ENCODE measurements at places on chromosomes 2 and 18. TPM values are rescaled to one million over a fixed set of nuclear protein-coding genes. Genes with fewer than 3 reads are reported as not detected.

DNA sequence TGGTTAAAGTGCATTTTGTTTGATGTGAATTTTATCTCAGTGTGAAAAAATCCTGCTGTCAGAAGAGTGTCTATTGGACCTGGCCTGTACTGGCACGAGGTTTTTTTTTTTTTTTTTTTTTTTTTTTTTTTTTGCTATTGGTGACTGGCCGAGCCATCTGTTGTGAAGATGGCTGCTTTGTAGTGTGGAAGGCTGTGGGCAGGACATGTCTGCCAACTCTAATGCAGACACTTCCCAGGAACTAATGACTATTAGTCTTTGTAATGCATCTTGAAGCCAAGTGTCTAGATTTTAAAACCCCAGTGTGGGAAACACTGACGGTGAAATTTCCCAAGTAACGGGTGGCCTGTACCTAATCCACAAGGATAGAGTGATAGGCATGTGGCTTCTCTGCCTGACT, 34.3 kb downstream of the ZAP70 start:
- H3K27me3 ChIP-seq, result no peaks in the 10 kb centered on the region
- no peak for DNase-seq
- no peaks in the 10 kb centered on the region for H3K36me3 ChIP-seq
- peaks cover 7% of the 10 kb centered on the region for H3K4me1 ChIP-seq
- no peak overlapping the region for H3K27ac ChIP-seq

GRCh38 chr2:111940333-111941196, 42.2 kb downstream of the MERTK start:
- no peaks in the 10 kb centered on the region for H3K27me3 ChIP-seq
- DNase-seq, result no peak
- H3K27ac ChIP-seq, result no peak overlapping the region
- H3K36me3 ChIP-seq, result no peaks in the 10 kb centered on the region
- H3K4me1 ChIP-seq, result peaks cover 10% of the 10 kb centered on the region

DNA sequence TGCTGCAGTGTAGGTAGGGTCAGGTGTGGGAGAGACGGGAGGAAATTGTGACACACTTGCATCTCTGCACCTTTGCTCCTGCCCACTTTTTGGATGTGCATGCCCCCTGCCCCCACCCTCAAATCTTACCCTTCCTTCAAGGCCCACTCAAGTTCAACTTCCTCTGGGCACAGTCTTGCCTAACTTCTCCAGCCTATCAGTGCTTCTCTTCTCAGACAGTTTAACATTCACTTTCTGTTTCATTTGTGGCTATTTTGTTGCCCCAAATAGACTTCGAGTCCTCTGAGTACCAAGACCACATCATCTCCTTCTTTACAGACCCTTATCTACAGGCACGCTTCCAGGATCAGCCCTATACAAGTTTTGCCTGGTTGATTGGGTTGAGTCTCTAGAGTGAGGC, 2.7 kb downstream of the ST8SIA5 start:
- H3K27me3 ChIP-seq, result no peaks in the 10 kb centered on the region
- no peak for DNase-seq
- H3K27ac ChIP-seq, result no peak overlapping the region
- no peak overlapping the region for H3K4me3 ChIP-seq
- no peaks in the 10 kb centered on the region for H3K36me3 ChIP-seq
- peaks cover 23% of the 10 kb centered on the region for H3K4me1 ChIP-seq

DNA sequence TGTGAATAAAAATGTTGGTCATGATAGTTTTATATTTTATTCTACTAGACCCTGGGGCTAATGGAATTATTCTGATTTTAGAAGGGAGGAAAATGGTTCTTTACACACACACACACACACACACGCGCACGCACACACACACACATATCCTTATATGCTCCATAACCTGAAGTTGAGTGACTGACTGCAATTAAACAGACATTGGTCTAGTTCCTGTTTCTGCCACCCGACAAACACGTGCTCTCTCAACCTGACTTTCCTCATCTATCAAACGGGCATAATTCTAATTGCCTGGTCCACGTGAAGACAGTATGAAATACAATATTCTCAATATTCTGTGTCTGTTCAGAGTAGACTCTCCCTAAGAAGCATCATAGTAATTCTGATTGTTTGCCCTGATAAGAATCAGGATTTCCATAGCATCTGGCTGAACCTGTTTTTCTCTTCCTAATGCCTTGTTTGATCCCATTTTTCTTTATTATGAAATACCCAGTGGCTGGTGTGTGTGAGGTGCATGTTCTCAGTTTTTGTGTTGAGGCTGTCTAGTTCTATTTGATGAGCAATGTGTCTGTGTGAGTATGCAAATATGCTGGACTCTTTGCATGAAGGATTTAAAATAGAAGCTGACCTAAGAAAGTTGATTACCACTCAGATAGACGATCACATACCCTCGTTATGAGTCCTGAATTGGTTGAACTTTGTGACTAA, 51.0 kb downstream of the SETBP1 start:
- H3K4me3 ChIP-seq, result no peak overlapping the region
- no peaks in the 10 kb centered on the region for H3K27me3 ChIP-seq
- DNase-seq, result no peak
- H3K27ac ChIP-seq, result no peak overlapping the region
- H3K4me1 ChIP-seq, result peaks cover 24% of the 10 kb centered on the region

GRCh38 chr18:75502286-75502685, 74.8 kb upstream of the SMIM21 start:
- H3K27me3 ChIP-seq, result no peaks in the 10 kb centered on the region
- no peak overlapping the region for H3K27ac ChIP-seq

- no peaks in the 10 kb centered on the region for H3K4me1 ChIP-seq
- no peak overlapping the region for H3K4me3 ChIP-seq
- DNase-seq, result no peak
- no peaks in the 10 kb centered on the region for H3K36me3 ChIP-seq
Observed at GRCh38 chr2:88866756-88867155, 175.3 kb downstream of the RPIA start.

DNA sequence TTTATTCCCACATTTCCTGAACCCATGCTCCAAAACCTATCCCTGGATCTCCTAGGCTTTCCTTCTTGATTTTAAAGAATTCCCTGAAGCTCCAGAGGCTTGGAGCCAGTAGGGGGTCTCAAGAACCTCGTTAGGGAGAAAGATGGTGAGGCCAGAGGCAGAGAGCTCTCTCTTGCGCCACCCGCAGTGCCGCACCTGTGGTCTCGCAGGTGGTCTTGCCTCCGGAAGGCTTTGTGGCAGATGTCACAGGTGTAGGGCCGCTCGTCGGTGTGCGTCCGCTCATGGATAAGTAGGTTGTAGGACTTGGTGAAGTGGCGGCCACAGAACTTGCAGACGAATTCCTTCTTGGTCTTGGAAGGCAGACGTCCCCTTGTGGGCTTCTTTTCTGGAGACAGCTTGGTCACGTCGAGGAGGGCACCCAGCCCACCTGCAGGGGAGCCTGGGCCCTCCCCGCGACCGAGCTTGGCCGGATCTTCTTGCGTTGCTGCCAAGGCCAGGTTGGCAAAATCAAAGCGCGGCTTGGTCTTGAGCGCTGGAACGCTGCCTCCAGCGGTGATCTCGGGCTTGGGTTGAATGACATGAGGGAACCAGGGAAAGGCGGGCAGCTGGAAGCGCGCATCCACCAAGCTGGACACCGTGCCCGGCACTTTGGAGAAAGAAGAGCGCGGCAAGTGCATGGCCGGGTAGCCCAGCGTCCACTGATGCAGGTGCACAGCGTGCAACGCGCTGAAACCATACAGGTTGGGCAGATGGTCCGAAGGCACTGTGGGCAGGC, 5.3 kb downstream of the OSR1 start:
- peak; percentile 42 for DNase-seq
- H3K27ac ChIP-seq, result peak overlapping the region; percentile 33
- H3K4me1 ChIP-seq, result peaks cover 39% of the 10 kb centered on the region

- no peak overlapping the region for H3K4me3 ChIP-seq
- H3K27ac ChIP-seq, result peak overlapping the region; percentile 96
- H3K36me3 ChIP-seq, result peaks cover 5% of the 10 kb centered on the region
- DNase-seq, result peak; percentile 58
Observed at GRCh38 chr2:47072018-47072691, 83.0 kb downstream of the STPG4 start.

DNA sequence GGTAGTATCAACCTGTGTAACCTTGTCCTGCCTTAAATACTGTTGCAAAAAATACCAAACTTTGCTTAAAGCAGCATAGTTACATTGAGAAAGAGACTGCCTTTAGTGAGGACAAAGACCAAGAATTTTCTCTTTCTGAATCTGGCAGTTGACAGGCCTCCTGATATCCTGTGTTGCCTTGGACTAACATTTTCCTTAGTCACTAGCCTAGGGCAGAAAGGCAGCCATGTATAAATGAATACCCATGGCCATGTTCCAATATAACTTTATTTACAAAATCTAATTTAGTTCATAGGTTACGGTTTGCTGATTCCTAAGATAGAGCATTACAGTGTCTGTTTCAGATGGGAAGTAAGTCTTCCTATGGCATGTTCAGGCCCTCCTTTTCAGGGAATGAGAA, 895.4 kb downstream of the CNTNAP5 start:
- no peaks in the 10 kb centered on the region for H3K27me3 ChIP-seq
- DNase-seq, result no peak
- H3K36me3 ChIP-seq, result no peaks in the 10 kb centered on the region
- H3K4me1 ChIP-seq, result no peaks in the 10 kb centered on the region

COMMD1 gene
- 76.0 TPM for total RNA-seq

C2orf66 gene
- total RNA-seq, result not detected

ANKRD30B gene
- total RNA-seq, result 0.11 TPM

SMAD2 gene
- total RNA-seq, result 139 TPM

BZW1 gene
- 136 TPM for total RNA-seq

SCN3A gene
- total RNA-seq, result 3.2 TPM
